Left lobe of liver (tissue), 2 donors: ENCODE measurements at places on chromosomes 7 and 10.
A peak's percentile ranks its signal among the peaks of the same experiment; 100 is the strongest.

DNA sequence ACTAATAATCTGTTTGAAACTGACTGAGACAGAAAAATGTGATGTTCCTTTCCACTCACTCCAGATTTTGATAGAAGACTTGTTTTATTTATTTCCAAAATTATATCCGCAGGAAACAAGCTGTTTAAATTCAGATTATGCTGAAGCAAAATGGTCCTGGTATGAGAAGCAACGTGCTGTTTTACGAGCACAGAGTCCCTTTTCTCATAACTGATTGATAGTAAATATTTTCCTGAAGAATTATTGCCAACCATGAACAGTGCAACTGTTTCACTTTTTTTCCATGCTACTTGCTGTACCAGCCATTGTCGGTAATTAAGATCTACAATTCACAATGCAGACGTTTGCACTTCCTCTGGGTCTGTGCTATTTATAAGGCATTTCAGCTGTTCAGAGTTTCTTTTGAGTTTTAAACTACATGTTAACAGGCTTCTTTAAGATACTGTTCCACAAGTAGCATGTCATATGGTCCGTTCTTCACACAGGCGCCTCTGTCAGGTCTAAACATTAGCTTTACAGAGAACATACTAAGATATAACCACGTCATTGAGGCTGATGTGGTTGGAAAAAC lies 103.8 kb downstream of the POLL start:
- DNase-seq = no peak

DNA sequence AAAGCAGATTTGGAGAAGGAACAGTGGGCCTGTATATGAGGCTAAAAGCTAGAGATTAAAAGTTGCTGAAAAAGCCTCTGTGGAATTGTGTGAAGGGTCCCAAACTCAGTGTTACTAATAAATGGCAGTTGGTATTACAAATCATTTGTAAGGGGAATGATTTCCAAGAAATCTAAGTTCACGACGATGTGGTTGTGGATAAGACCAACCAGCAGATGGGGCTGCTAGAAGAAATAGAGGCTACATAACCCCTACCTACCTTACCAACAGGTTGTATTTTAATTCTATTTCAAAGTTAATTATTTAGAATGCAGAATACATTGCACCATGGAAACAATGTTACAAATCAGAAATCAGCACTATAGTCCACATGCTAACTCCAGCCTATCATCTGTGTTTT lies 377.1 kb downstream of the HPSE2 start:
- no peak for DNase-seq

- DNase-seq = no peak
These were observed 751 bp upstream of the GTPBP10 start for GRCh38 chr7:90345595-90346335.

DNA sequence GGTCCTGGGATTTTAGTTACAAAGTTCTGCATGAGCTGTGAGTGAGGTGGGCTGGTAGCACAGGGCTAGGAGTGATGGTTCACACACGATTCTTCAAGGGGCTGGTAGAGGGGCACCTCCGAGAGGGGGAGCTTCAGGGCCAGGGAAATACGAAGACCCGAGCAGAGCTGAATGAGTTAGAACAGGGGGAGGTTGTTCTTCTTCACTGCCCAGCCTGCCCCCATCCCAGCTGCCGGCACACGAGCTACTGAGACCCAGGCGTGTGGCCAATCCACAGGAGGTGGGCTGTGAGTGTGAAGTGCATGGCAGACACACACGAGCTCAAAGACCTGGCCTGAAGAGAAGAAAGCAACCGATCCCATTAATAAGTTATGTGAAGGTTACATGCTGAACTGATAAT lies 256.2 kb upstream of the ZNF32 start:
- no peak for DNase-seq

GRCh38 chr10:13654846-13655245 lies 68.1 kb downstream of the PRPF18 start:
- no peak for DNase-seq

- no peak for DNase-seq
These were observed 23.4 kb downstream of the KBTBD2 start for GRCh38 chr7:32868116-32868515.

DNA sequence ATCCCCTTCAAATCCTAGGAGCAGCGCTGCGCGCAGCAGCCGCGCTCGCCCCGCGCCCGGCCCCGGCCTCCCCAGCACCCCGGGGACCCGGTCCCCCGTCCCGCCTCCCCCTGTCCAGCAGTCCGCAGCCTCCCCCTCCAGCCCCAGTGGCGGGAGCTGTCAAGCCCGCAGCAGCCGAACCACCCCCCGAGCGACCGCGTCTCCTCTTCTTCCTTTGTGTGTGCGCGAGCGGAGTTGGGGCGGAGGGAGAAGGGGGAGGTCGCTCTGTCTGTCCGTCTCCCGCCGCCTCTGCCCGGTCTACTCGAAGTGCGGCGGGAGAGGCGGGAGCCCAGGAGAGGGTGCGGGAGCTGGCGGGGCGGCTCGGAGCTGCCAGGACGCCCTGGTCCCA lies 375 bp upstream of the CHN2 start:
- no peak for DNase-seq

DNA sequence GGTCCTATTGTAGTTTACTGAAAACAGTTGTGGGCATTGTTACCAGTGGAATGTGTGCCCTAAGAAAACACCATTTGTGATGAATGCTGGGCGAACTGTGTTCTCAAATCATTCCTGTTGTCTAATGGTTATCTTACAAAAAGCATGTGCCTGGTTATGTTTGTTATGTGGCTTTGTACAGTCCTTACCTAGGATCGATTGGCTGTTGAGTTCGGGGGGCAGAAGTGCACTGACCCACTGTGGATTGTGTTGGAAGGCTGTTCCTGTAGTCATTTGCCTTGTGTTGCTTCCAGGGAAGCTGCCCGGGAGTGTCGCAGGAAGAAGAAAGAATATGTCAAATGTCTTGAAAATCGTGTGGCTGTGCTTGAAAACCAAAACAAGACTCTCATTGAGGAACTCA lies 84.3 kb downstream of the CREM start:
- no peak for DNase-seq

DNA sequence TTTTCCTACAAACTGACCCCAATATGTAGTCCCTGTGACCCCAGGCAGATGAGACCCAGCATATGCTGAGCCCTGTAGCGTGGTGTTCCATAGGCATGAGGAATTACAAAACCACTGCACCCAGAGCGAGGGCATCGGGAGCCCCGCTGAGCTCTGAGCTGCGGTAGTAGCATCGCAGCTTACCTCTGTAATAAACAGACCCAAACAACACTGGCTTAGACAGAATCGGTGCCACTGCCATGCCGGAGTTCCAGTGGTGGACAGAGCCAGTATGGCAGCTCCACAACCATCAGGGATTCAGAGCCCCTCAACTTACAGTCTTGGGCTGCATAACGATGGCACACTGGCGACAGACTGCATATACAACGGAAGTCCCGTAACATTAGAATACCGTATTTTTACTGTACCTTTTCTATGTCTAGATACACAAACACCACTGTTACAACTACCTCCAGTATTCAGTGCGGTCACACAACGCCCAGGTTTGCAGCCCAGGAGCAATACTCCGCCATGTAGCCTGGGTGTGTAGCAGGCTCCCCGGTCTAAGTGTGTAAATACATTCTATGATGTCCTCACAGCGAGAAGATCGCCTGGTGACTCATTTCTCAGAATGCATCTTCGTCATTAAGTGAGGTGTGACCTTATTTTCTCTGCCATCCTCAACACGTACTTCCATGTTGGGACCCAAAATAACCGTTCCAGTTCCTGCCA lies 68.8 kb downstream of the PROSER2 start:
- DNase-seq = no peak

GRCh38 chr7:44633254-44634186 lies 27.1 kb downstream of the OGDH start:
- peak; percentile 72 for DNase-seq

- no peak for DNase-seq
These were observed 77.0 kb downstream of the ARL4A start for GRCh38 chr7:12764458-12764891.

DNA sequence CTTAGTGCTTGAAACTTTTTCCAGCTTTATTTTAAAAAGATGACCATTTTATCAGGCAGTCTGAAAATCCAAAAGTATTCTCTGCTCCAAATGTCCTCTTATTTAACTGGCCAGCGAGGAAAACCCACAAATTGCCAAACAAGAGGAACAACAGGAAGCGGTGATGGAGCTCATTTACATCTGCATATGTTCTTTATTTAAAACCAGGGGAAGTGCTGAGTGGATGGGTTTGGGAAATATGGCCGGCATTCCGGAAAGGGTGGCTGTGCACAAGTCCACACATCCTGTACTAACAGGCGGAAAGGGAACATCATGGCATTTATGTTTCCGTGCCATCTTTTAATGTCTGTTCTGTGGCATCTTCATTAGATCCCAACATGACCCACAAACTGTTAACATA lies 974.5 kb downstream of the LRMDA start:
- no peak for DNase-seq

- DNase-seq = no peak
These were observed 9.8 kb downstream of the VSIR start for GRCh38 chr10:71763352-71764127.

DNA sequence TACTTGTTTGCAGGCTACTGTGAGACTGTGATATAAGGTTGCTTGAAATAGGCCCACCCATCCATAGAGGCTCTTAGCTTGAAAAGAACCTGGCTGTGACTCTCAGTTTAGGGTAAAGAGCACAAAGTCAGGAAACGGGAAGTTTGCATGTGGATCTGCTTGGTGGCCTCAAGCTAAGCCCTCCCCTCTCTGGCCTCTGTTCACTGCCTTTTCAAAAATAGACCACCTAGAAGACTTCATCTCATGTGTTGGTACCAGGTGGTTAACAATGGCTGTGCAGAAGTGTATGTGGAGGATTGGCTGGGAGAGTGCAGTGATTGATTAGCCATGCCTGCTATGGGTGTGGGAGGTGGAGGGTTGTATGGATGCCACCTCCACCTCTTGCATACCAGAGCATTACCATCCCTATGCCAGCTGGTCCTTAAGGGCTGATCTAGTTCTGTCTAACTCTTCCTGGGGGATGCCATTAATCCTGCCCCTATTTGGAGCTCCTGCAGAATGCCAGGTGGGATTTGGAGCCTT lies 122.0 kb downstream of the ZMIZ1 start:
- DNase-seq = no peak

DNA sequence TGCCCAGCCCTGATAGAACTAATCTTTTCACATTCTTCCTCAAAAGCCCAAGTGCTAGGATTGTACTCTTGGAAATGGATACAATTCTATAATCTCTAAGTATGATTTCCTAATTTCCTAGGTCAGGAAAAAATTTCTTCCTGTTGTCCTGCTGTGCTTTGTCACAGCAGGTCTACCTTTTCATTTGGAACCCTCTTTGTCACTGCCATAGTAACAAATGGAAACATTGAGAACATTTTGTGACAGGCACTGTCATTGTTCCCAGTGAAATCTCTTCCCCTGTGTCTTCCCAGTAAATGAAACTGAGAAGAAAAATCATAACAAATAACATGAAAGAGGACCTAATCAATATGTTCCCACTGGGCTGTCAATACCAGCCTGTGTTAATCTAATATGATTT lies 150.9 kb upstream of the KAT6B start:
- no peak for DNase-seq

DNA sequence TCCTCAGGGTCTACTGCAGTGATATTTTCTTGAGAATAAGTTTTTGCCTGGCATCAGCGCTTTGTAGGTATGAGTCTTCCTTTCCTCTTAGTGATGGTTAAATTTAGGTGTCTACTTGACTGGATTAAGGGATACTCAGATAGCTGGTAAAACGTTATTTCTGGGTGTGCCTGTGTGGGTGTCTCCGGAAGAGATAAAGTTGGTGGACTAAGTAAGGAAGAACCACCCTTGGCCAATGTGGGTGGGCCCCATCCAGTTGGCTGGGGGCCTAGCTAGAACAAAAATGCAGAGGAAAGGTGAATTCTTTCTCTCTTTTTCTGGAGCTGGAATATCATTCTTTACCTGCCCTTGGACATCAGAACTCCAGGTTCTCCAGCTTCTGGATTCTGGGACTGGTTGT lies 138.8 kb downstream of the ADCYAP1R1 start:
- no peak for DNase-seq

- DNase-seq = peak; percentile 97
These were observed at the start of gene PLEKHA1 for GRCh38 chr10:122374237-122374858. TSS of gene PLEKHA1 (plus strand) at chr10:122374708. CDS start at chr10:122393201, 18,493 bp downstream.

DNA sequence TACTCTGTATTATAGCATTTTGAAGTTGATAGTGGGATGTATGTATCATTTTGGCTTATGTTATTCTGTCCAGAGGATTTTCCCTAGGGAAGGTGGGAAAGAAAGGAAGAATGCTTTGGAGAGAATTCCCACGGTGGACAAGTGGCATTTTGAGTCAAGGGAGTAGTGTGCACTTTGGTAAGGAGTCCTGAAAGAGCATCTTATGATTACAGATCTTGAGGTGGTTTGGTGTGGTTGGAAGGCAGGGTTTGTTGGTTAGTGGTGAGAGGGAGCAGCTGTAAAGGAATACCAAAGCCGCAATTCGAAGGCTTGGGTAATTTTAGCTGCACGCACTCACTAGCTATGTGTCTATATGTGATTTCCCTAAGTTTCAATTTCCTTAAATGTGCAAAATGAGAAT lies 16.1 kb downstream of the CCSER2 start:
- DNase-seq = no peak

- no peak for DNase-seq
These were observed 7.6 kb downstream of the HACD1 start for GRCh38 chr10:17609523-17610079.

GRCh38 chr10:66622050-66622449 lies 303.8 kb upstream of the LRRTM3 start:
- no peak for DNase-seq

- no peak for DNase-seq
These were observed 12.8 kb downstream of the C7orf57 start for GRCh38 chr7:48048113-48048512.

DNA sequence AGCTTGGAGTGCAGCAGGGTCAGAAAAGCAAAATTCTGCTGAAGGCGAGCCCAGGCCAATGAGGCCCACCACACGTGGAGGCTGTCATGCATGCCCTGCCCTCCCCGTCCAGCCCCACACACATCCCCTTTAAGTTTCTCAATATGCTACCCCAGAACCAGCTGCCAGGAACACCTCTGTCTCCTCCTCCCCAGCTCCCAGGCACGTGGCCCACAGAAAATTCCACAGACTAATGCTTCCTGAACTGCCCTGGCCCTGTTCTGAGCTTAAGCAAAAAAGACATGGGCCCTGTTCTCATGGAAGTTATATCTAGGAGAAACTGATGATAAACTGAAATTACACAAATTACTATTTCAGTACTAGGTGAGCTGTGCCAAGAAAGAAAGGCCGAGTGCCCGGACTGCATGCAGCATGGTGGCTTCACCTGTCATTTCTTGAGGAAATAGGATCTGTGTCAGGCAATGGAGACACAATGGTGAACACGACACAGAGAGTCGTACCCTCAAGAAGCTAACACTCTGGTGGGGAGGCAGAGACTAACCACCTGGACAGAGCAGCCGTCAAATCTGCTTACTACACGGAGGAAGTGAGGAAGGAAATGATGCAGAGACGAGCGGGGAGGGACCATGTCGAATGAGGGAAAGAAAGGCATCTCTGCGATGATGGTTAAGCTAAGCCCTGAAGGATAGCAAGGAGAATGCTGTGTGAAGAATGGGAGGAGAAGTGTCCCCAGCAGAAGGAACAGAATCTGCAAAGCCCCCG lies 44.5 kb downstream of the PODXL start:
- DNase-seq = peak; percentile 29

- no peak for DNase-seq
These were observed 44.3 kb downstream of the ARL5B start for GRCh38 chr10:18703521-18703920.
